ENCODE measurements at places on chromosomes 6 and 20.

- DNase-seq, result no peak
Observed at GRCh38 chr20:6299456-6299855, 176.6 kb upstream of the FERMT1 start.

- DNase-seq, result no peak
Observed at GRCh38 chr6:51398793-51399192, 580.1 kb downstream of the TFAP2B start.

DNA sequence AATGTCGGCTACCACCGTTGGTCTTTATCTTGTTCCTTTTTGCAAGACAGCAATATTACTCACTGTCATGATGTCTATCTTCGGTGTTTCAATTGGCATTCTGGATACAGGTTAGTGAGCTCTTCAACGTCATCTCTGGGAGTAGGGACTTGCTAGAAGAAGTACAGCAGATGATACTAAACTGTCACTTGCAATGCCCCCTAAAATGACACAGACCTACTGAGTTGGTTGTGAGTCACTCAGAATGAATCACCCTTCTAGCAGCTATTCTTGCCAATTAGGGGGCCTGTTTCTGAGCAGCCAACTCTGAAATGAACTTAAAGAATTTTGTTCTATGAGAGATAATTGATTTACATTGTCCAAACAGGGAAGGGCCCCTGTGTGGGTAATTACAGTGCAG is 176.5 kb downstream of the SLC16A10 start:
- no peak for DNase-seq

- no peak for DNase-seq
Observed at GRCh38 chr20:48892891-48893290, 28.6 kb upstream of the ARFGEF2 start.

- DNase-seq, result no peak
Observed at GRCh38 chr6:30200551-30201281, 12.5 kb downstream of the TRIM26 start.

GRCh38 chr6:27383011-27383410 is 5.5 kb upstream of the ZNF391 start:
- no peak for DNase-seq

DNA sequence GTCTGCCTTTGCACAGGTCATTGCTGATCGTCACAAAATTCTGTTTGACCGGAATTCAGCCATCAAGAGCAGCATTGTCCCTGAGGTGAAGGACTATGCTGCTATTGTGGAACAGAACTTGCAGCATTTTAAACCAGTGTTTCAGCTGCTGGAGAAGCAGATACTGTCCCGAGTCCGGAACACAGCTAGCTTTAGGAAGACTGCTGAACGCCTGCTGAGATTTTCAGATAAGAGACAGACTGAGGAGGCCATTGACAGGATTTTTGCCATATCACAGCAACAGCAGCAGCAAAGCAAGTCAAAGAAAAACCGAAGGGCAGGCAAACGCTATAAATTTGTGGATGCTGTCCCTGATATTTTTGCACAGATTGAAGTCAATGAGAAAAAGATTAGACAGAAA is 24.6 kb upstream of the CALHM6 start:
- DNase-seq, result no peak

GRCh38 chr20:47286681-47287080 is 69.8 kb downstream of the ZMYND8 start:
- DNase-seq, result no peak
